ENCODE measurements at places on chromosomes 4 and X.
A peak's percentile ranks its signal among the peaks of the same experiment; 100 is the strongest.

- DNase-seq, result peak; percentile 22
These were observed 14.5 kb upstream of the DACH2 start for GRCh38 chrX:86133761-86134160.

GRCh38 chr4:151304755-151305154 is 20.6 kb downstream of the SH3D19 start:
- no peak for DNase-seq

GRCh38 chr4:166301266-166301665 is 428.2 kb downstream of the TLL1 start:
- DNase-seq, result no peak

DNA sequence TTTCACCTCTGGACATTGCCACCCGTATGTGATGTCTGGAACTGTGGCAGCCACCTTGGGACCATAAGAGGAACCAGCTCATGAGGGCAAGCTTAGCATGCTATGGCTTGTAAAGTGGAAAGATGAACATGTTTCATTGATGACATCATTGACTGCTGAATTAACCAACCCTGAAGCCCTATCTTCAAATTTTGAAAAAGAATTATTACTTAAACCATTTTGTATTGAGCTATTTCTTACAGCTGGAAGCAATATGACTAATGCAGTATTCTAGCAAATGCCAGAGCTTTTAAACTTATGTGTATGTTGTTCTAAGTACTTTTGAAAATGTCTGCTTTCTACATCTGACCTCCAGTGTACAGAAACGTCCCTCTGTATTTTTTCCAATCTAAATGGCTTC is 18.1 kb downstream of the GUCY2F start:
- DNase-seq, result no peak

DNA sequence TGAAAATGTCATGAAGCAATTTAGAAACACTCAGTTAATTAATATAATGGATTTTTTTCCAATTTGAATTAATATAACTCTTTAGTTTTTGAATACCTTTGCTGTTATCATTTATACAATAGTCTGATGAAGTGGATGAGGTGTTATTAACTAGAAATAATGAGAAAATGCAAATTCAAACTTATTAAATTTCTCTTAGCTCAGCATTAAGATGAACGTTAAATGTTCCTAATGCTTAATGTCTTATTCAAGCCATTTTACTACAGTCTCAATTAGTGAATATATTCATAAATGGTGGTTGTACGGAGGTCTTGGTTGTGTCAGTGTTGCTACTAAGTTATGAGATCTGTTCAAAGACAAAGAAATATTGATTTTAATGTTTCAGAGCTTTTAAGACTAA is 186.3 kb downstream of the DTHD1 start:
- DNase-seq, result no peak

GRCh38 chr4:26873391-26874026 is 12.9 kb downstream of the STIM2 start:
- peak; percentile 92 for DNase-seq

GRCh38 chr4:140308366-140309123 is 64.9 kb upstream of the SCOC start:
- DNase-seq, result no peak

- peak; percentile 81 for DNase-seq
These were observed at the start of gene WAS for GRCh38 chrX:48683411-48683982. TSS of gene WAS (plus strand) at chrX:48683799. CDS start at chrX:48683854, 55 bp downstream.

DNA sequence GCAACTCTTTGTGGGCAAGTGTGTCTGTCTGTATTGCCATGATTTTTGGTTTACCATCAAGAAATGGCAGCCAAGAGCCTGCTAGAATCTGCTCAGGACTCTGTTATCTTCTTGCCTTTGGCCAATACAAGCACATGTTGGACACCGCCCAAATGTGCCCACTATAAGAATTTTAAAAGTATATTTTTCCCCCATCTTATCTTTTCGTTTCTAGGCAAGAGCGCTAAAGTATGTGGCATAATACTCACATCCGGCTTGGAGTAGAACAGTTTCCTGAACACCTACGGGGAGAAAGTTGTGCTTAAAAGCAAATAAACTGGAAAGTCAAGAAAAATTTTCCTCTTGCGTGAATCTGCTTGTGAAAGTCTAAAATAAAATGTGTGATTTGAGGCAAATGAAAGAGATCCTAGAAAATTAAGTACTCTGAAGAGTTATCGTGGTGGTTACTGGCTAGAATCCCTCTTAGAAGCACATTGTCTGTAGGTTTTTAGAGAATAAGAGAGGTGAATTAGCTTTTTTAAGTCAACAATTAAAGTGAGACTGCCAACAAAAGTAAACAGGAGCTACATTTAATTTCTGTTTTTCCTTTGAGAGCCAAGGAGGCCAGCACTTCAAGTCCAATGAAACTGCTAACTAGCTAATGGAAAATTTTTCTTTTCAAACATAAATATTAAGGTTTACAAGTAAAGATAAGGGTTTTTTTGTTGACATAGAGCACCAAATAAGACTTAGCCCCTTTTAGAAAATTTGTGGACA is 220.2 kb downstream of the SOWAHB start:
- DNase-seq, result no peak

DNA sequence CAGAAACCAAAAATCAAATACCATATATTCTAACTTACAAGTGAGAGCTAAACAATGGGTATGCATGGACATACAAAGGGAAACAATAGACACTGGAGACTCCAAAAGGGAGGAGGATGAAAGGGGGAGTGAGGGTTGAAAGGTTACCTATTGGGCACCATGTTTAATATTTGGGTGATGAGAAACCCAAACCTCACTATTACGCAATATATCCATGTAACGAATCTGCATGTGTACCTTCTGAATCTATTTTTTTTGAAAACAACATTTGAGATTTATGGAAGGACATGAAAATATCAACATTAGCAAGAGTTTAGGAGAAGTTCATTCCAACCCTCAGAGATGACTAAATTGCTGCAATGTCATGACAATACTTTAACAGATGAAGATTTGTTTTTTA is 586.1 kb downstream of the GBA3 start:
- DNase-seq, result no peak
